Endothelial cell (in vitro differentiated cells): ENCODE measurements at places on chromosomes 2 and 18.
A peak's percentile ranks its signal among the peaks of the same experiment; 100 is the strongest.

GRCh38 chr2:124662946-124663644, 638.0 kb downstream of the CNTNAP5 start:
- no peak for DNase-seq

- DNase-seq = no peak
These were observed 99.5 kb downstream of the PLB1 start for GRCh38 chr2:28595323-28595722.

DNA sequence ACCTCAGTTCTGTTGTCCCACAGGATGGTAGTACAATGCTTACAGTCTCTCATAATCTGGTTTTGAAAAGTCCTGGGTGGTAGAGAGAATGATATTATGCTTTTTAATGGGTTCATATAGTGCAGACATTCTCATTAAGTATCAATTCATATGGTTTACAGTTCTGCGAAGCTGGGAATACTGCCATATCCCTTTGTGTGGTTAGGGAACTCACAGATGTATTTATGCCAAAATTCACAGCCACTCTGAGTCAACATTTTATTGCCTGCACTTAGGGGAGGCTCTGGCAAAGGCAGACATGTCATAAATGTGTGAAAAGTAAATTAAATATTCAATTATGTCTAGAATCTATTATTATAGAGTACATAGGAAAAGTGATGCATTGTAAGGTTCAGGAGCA, 808.2 kb downstream of the SUCLG1 start:
- no peak for DNase-seq

- DNase-seq = peak; percentile 10
These were observed 95.3 kb downstream of the EVA1A start for GRCh38 chr2:75465317-75465984.

DNA sequence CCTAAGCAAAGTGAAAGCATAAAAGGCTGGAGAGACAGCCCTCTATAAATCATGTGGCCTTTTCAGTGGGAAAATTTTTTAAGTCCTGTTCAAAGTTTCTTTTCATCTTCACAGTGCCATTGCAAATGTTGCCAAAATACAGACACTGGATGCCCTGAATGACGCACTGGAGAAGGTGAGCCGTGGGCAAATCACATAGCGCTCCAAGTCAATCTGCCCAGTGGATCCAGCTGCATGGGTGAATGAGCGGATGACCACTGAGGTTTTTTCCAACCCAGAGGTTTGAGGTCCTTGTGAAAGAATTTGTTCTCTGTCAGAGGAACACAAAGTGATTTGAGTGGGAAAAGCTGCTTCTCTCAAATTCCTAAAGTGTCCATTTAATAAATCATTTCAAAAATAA, 11.8 kb downstream of the DAPL1 start:
- no peak for DNase-seq

DNA sequence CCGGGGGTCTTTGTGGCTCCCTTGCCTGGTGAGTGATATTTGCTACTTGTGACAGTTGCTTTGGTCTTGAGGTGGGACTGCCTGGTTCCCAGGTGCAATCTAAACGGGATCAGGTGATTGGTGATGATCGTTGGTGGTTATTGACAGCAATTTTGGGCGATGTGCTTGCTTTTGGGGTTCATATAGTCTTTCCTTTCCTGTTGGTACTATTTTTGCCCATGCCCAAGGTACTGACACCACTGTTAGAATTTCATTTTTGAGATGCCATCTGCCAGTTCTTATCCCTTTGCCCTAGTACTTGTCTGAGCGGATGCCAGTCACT, 573 bp downstream of the WDR7 start:
- no peak for DNase-seq

- DNase-seq = no peak
These were observed 238.4 kb downstream of the CMPK2 start for GRCh38 chr2:6627316-6627715.

- no peak for DNase-seq
These were observed 113.1 kb downstream of the MREG start for GRCh38 chr2:215900203-215900611.

DNA sequence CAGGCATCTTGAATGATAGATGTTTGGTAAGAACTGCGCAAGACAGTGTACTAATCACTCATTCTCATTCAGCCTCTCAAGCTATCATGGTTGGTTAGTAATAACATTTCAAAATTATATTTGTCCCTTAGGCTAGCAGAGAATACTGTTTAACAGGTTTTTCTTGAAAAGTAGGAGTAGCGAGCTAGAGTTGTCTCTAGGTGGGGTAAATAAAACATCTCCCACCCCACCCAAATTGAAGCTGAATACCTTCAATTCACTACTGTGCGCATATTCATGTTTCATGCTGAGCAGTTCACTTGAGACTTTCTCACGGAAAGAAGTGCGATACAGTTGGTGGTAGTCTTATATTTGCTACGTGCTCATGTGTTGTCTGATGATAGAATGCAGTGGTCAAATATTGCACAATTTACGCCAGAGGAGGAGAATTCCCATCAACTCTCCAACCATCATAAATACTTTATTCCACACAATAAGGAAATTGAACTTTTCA, 49.3 kb downstream of the NEDD4L start:
- no peak for DNase-seq

DNA sequence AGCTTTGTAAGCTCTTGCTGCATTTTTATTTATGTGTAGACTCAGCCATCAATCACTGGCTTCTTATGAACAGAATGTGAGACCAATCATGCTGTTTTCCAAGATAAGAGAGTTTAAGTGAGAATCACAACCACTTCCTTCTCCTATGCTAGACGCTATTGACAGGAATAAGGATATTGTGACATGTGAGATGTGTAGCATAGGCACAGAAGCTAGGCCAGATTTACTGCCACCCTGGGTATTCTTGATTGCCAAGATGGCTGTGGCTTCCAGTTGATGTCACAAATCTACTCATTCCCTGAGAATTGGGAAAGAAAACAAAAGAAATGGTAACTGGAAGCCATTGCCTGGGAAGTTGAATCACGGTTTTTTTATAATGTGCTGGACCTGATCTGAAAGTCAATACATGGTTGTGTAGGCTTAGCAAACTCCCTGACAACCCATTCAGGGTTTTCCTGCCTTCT, 49.9 kb downstream of the RAB27B start:
- DNase-seq = no peak

DNA sequence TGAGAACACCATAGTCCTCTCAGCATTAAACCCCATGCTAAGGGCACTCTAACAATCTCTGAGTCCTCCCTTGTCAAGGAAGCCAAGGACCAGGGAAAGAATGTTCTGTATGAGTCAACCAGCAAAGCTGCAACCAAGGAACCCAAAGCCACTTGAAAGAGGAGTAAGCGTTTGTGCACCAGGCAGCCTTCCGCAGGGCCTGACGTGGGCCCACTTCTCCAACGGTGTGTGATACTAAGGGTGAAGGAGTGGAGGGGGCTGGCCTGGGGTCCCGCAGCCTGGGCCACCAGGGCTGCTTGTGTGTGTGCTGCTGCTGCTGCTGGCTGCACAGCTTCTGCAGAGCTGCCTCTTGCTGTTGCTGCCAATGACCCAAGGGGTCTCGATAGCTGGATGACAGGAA, 30.1 kb upstream of the GALNT14 start:
- DNase-seq = no peak

- no peak for DNase-seq
These were observed 143.2 kb upstream of the CCDC68 start for GRCh38 chr18:55102501-55102900.

DNA sequence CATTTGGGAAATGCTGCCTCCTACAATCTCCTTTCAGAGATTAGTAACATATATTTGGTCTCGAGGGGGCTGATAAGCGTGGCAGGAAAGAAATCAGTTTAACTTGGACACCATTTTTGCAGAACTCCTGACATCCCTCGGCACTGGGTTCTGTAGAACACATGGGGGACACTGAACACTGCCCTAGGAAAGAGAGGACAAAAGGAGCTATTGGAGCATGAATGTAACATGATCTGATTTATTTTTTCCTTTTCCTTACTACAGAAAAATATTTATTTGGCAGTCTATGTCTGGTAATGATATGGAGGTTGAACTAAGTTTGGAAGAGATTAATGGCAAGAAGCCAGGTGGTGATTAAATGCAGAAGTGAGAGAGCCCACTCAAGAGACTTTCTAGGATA, 153.8 kb downstream of the AFF3 start:
- no peak for DNase-seq

- DNase-seq = no peak
These were observed 19.5 kb upstream of the ID2 start for GRCh38 chr2:8662239-8662879.

DNA sequence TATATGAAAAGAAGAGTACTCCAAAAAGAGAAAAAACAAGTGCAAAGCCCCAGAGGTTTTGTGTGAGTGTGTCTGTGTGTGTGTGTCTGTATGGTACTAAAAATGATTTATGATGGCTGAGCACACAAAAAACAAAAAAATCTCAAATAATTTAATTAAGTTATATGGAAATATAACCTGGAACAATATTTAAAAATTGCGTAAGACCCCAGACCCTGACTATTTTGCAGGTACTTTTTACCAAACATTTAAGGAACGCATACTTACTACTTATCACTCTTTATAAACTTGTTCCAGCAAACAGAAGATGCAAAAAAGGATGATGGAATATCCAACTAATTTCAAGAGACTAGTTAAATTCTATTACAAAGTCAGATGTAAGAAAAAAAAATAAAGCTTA, 317.4 kb upstream of the KCNH7 start:
- no peak for DNase-seq

DNA sequence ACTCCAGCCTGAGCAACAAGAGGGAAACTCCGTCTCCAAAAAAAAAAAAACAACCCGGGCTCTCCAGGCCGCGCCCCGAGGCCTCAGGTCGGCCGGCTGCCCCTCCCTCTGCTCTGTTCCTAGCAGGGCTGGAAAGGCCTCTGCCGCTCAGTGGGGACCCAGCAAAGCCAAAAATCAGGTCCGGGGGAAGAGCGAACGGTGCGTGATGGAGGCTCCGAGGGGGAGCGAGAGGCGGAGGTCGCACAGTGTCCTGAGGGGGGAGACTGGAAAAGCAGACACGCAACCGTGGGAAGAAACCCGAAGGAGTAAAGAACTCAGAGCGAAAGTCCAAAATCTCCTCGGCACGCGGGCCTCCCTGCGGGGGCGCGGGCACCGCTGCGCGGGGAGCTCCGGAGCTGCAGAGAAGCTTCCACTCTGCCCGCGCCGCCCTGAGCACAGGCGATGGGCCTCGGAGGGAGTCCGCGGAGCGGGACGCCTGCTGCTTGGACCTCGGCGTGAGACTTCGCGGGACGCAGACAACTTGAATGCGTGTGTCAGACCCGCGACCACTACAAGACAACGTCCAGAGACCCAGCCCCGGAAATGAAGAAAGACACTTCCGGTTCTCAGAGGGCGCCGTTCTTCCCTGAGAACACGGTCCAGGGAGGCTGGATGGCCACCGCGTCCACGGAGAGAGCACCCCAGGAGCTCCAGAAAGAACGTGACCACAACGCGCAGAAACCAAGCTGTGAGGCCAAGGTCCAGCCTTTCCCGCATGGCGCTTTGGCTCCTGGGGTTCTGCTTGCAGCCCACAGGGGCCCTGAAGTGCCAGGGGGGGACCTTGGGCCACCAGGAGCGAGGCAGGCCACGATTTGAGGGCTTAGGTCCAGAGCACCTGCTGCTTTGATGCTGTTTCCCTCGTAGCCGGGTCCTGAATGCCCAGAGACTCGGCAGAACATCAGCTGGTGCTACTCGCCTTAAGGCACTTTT, 219.8 kb downstream of the DPP10 start:
- peak; percentile 5 for DNase-seq

- DNase-seq = no peak
These were observed 120.0 kb upstream of the STK17B start for GRCh38 chr2:196291426-196291825.

- no peak for DNase-seq
These were observed 95.9 kb upstream of the MBOAT2 start for GRCh38 chr2:9099341-9099751.

DNA sequence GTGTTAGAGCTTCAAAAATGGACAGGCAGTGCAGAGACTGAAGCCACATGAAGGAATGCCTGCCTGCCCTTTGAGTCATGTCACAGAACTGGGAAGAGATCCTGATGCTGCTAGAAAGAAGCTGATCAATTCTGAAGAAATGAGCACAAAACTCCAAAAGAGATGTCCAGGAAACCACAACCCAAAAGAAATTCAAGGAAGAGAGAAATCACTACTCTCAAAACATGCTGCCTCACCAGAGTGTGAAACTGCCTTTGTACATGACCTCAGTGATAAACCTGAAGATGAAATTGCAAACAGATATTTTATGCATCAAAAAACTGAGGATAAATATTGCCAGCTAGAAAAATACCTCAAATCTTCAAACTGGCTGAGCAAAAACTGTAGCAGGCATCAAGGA, 20.5 kb downstream of the USP40 start:
- DNase-seq = no peak

GRCh38 chr2:179768765-179769164, 92.6 kb downstream of the ZNF385B start:
- no peak for DNase-seq

DNA sequence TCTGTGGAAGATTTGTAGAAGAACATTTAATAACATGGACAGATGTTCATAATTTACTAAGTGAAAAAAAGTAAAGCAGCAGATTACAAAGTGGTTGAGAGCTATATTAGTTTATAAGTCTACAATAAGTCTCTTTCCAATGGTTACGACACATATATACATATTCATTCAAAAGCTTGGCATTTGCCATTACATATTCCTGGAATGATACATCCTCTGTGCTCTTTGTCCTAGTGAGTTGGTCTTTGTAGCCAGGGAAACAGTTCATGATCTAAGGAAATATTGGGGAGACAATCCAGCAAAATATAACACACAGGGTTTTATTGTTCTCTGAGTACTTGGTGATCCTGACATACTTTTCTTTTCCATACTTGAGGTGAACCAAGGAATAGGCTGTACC, 32.5 kb upstream of the SOS1 start:
- DNase-seq = no peak

DNA sequence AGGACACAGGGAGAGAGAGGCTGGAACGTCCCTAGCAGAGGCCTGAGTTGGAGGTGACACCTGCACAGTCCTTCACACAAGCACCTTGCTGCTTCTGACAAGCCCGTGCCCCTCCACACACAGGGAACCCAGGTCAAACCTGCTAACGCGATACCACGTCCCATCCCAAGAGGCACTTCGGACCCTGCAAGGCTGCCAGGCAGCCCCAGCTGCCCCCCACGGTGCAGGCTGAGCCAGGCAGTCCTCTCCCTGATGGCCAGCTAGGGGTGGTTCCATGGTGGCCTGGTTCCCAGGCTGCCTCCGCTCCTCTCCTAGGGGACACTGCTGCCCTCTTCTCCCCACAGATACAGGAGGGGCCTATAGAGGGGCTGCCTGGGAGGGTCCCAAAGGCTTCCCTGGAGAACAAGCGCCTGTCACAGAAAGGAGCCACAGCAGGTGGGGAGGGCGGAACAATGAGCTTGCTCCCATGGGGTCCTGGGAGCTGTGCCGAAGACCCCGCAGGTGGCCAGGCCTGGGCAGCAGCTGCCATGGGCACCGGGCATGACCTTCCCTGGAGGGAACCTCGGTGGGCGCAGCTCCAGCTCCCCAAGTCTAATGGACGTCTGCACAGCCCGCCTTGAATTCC, 434.2 kb upstream of the MYT1L start:
- no peak for DNase-seq

- DNase-seq = no peak
These were observed 88.3 kb upstream of the SALL3 start for GRCh38 chr18:78891185-78891762.
